Aorta (tissue), 5 donors: ENCODE measurements at places on chromosomes 13 and 19. TPM values are rescaled to one million over a fixed set of nuclear protein-coding genes. Genes with fewer than 3 reads are reported as not detected.

The LILRB4 gene
- total RNA-seq = 15.1 TPM

The NCR1 gene
- total RNA-seq = 0.72 TPM

The SCGB2B2 gene
- 0.75 TPM for total RNA-seq

The MAP4K1 gene
- 13.2 TPM for total RNA-seq

- DNase-seq = no peak
Measured at GRCh38 chr13:97454699-97455098, 20.7 kb downstream of the RAP2A start.

DNA sequence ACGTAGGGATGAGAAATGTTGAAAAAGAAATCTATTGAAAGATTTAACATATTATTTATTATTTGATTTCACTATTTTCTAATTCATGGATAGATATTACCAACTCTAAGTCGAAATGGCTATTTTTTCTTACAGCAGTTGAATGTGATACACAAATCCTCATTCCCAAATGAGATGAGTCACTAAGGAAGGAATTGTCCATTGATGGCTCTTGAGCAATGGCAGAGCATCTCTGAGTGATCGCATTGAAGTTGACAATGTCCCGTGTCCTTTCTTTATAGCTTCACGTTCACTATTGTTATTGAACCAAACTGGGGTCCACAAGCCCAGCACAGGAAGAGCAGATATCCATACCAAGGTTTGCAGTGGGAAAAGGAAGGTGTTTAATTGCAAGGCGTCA lies 648.3 kb upstream of the SPRY2 start:
- no peak for DNase-seq

DNA sequence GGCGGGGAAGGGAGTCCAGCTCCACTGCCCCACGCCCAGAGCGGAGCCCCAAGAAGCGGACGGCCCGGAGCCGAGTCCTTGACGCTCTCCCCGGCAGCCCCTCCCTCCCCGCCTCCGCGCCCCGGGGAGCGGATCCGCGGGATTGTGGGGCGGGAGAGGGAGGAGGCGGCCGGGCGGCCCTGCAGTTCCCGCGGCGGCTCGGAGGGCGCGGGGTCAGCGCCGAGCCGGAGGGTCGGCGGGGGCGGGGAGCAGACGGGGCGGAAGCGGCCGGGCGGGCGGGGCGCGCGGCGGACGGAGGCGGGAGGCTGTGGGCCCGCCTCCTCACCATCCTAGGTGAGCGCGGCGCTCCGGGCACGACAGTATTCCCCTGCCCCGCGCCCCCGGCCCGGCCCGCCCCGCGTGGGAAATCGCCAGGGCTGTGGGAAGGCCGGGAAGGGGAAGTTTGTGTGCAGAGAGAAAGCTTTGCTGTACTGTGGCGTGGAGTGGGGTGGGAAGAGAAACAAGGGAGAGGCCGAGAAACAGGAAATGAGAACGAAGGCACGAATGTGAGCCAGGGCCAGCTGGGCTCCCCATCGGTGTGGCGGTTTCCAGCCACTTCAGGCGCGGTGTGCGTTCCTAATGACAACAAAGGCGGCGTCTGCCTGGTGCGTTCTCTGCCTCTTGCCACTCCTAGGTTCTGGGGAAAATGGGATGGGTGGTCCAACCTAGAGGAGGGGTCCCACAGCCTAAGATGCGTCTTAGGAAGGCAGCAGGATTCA lies 1.3 kb upstream of the KLF12 start:
- DNase-seq = peak; percentile 91

GRCh38 chr19:12733369-12734214 lies 892 bp downstream of the TRIR start:
- DNase-seq = no peak

The MCEMP1 gene
- 4.3 TPM for total RNA-seq

GRCh38 chr13:51596541-51596940 lies 12.3 kb downstream of the WDFY2 start:
- no peak for DNase-seq

The CEACAM19 gene
- total RNA-seq = 12.7 TPM

The KLK2 gene
- total RNA-seq = not detected

DNA sequence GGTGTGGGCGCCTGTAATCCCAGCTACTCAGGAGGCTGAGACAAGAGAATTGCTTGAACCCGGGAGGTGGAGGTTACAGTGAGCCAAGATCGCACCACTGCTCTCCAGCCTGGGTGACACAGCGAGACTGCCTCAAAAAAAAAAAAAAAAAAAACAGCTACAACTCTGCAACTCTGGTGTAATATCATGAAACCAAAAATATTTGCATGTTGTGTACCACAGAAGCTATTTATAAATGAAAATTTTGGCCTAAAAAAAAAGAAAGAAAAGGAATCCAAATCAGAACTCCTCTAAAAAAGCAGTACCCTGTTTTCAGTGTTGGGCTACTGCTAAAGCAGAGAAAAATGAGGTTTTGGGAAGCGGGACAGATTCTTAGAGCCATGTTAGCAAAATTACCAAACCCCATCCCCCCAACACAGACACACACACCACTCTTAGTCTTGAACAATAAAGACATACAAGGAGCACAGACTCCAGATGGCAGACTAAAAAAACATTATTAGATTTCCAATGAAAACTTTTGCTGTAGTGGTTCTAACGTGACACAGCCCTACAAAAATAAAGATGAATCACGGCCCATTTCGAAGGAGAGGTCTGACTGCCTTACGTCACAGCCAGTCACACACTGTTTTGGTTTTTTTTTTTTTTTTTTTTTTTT lies 51.5 kb downstream of the INSR start:
- no peak for DNase-seq

GRCh38 chr13:94470126-94470525 lies 9.4 kb downstream of the DCT start:
- DNase-seq = no peak

The MCF2L gene
- 73.3 TPM for total RNA-seq

- DNase-seq = no peak
Measured at GRCh38 chr13:50712456-50712855, 131.0 kb downstream of the DLEU7 start.
